ENCODE measurements at places on chromosomes 6 and 20. TPM values are rescaled to one million over a fixed set of nuclear protein-coding genes. Genes with fewer than 3 reads are reported as not detected.
A peak's percentile ranks its signal among the peaks of the same experiment; 100 is the strongest.

DNA sequence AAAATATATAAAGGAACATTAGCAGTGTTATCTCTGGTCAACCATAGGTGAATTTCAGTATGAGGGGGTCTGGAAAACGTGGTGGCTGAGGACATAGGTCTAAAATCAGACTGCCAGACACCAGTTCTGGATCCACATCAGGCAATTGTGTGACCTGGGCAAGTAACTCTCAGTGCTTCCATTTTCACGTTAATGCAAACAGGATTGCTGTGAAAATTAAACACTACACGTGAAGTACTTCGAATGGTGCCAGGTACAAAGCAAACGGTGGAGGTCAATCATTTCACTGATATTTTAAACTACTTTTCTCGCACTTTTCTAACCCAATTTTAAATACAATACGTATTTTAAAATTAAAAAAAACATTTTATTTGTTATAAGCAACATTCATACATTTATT lies 315.7 kb downstream of the TRDN start:
- H3K4me3 ChIP-seq, result no peak overlapping the region
- H3K36me3 ChIP-seq, result no peaks in the 10 kb centered on the region
- DNase-seq, result no peak
- no peaks in the 10 kb centered on the region for H3K4me1 ChIP-seq
- no peaks in the 10 kb centered on the region for H3K27me3 ChIP-seq
- no peak overlapping the region for H3K27ac ChIP-seq

Gene GNAS-AS1
- total RNA-seq, result 0.76 TPM

Gene HCK
- total RNA-seq, result 25.2 TPM

GRCh38 chr6:144449911-144450597 lies 164.9 kb downstream of the UTRN start:
- no peak for DNase-seq
- no peaks in the 10 kb centered on the region for H3K27me3 ChIP-seq
- no peaks in the 10 kb centered on the region for H3K4me1 ChIP-seq
- no peak overlapping the region for H3K27ac ChIP-seq
- peaks cover 40% of the 10 kb centered on the region for H3K36me3 ChIP-seq

DNA sequence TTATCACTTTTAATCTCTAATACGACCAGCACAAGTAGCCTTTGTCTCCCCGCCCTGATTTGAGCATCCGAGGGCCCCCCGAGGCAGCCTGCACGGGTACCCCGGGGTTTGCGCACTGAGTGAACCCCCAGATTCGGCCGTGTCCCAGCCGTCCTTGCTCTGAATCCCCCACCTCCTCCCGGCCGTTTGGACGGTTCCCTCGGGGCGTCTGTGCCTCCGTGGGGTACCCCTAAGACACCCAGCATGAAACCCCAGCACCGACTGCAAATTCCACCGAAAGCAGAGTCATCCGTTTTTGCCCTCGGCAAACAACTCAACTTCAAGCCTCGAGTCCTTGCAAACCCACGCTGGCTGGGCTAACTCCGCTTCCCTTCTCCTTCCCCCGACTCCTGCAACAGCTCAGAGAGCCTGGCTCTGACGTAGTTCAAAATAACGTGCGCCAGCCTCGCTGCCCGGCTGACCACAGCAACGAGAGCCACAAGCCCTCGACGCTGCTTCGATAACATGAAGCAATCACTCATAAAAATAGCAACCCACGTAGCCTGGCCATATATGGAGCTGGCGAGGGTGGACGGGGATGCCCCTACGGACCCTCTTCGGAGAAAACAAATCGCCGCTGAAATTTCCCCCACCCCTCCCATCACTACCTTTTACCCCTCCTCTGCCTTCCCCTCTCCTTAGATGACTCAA lies 764 bp upstream of the SNAP25 start:
- no peaks in the 10 kb centered on the region for H3K36me3 ChIP-seq
- no peak overlapping the region for H3K4me3 ChIP-seq
- H3K27ac ChIP-seq, result no peak overlapping the region
- H3K4me1 ChIP-seq, result no peaks in the 10 kb centered on the region
- DNase-seq, result no peak
- H3K27me3 ChIP-seq, result peaks cover 22% of the 10 kb centered on the region

DNA sequence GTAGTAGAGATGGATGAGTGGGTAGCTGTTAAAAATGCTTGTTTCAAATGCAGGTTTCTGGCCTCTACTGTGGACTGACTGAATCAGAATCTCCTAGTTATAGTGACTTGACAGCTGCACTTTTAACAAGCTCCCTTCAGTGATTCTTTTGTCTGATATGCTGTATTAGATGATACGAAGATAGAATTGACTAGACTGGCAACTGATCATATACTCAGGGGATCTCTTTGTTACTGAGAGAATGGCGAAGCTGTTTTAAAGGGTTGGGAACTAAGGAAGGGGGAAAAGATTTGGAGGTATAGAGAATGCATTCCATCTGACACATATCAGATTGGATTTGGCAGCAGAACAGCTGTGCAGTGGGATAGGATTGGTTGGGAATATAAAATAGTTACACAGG lies 7.0 kb downstream of the ENPP4 start:
- no peaks in the 10 kb centered on the region for H3K36me3 ChIP-seq
- no peak for DNase-seq
- no peak overlapping the region for H3K4me3 ChIP-seq
- H3K27me3 ChIP-seq, result no peaks in the 10 kb centered on the region

GRCh38 chr20:53806683-53807401 lies 213.2 kb upstream of the ZNF217 start:
- no peak overlapping the region for H3K27ac ChIP-seq
- no peaks in the 10 kb centered on the region for H3K4me1 ChIP-seq
- H3K4me3 ChIP-seq, result no peak overlapping the region
- no peaks in the 10 kb centered on the region for H3K36me3 ChIP-seq
- no peak for DNase-seq
- H3K27me3 ChIP-seq, result no peaks in the 10 kb centered on the region

Gene ZC2HC1B
- total RNA-seq, result not detected

DNA sequence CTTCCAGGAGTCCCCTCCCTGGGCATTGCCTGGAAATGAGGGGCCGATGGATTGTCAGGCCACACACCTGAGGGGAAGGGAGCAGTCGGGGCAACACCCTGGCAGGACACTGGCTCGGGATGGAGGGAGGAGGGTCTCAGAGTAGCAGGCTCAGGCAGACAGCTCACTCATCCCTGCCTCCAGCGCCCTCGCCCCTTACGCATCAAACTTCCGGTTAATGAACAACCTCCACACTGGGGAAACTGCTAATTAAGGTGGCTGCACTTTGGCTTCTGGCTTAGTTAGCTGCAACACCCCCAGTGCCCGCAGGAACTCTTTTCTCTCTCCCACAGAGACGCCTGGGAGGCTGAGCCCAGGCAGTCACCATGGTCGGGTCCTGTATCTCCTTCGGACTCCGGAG lies 13.4 kb upstream of the CHRNA4 start:
- no peak overlapping the region for H3K4me3 ChIP-seq
- DNase-seq, result no peak
- H3K27ac ChIP-seq, result no peak overlapping the region
- no peaks in the 10 kb centered on the region for H3K4me1 ChIP-seq
- no peaks in the 10 kb centered on the region for H3K36me3 ChIP-seq

DNA sequence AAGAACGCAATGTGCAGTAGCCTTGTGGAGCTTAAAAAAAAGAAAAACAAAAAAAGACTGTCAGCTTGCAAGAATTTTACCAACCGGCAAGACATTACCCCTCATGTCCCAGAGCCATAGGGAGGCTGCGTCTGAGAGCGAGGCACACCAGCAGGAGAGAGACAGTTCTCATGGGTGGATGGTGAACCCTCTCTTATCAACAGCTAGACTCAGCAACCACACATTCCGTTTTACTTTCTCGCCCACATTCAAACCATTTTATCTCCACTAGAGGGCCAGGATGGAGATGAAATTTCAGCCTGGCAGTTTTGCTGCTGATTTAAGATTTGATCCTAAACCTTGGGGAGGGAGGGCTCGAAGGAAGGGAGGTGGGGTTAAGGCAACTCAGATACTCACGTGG lies 247.0 kb downstream of the ATXN1 start:
- peak; percentile 57 for DNase-seq
- H3K36me3 ChIP-seq, result no peaks in the 10 kb centered on the region
- H3K27ac ChIP-seq, result no peak overlapping the region
- no peak overlapping the region for H3K4me3 ChIP-seq

- H3K36me3 ChIP-seq, result no peaks in the 10 kb centered on the region
- no peak overlapping the region for H3K27ac ChIP-seq
- DNase-seq, result no peak
- no peak overlapping the region for H3K4me3 ChIP-seq
- no peaks in the 10 kb centered on the region for H3K27me3 ChIP-seq
Measured at GRCh38 chr6:73377225-73377624, 7.5 kb upstream of the OOEP start.

Gene C20orf144
- 0.09 TPM for total RNA-seq

- H3K4me1 ChIP-seq, result no peaks in the 10 kb centered on the region
- no peak for DNase-seq
- H3K27ac ChIP-seq, result no peak overlapping the region
- H3K4me3 ChIP-seq, result no peak overlapping the region
- no peaks in the 10 kb centered on the region for H3K27me3 ChIP-seq
- H3K36me3 ChIP-seq, result no peaks in the 10 kb centered on the region
Measured at GRCh38 chr20:26295006-26295405, 598.4 kb upstream of the ZNF337 start.

- no peak overlapping the region for H3K27ac ChIP-seq
- no peaks in the 10 kb centered on the region for H3K27me3 ChIP-seq
- DNase-seq, result no peak
- H3K4me3 ChIP-seq, result no peak overlapping the region
- H3K36me3 ChIP-seq, result no peaks in the 10 kb centered on the region
Measured at GRCh38 chr6:4606821-4607704, 169.1 kb upstream of the CDYL start.

Gene BCAS1
- total RNA-seq, result 0.38 TPM

DNA sequence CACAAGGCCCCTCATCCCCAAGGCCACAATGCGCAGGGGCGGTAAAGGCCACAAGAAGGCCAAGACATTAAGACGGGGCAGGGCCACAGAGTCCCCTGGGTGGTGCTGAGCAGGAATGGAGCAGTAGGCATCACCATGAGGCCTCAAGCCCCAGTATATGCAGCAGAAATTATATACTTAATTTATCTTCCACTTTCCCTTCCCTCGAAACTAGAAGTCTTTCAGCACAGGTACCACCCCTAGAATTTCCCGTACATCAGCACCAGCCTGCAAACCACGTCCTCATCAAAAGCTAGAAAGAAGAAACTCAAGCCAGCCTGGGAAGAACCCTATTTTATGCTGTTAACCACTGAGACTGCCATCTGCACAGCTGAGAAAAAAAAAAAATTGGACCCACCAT lies 89.4 kb downstream of the PLG start:
- H3K27me3 ChIP-seq, result no peaks in the 10 kb centered on the region
- no peak for DNase-seq
- H3K27ac ChIP-seq, result no peak overlapping the region
- no peak overlapping the region for H3K4me3 ChIP-seq

DNA sequence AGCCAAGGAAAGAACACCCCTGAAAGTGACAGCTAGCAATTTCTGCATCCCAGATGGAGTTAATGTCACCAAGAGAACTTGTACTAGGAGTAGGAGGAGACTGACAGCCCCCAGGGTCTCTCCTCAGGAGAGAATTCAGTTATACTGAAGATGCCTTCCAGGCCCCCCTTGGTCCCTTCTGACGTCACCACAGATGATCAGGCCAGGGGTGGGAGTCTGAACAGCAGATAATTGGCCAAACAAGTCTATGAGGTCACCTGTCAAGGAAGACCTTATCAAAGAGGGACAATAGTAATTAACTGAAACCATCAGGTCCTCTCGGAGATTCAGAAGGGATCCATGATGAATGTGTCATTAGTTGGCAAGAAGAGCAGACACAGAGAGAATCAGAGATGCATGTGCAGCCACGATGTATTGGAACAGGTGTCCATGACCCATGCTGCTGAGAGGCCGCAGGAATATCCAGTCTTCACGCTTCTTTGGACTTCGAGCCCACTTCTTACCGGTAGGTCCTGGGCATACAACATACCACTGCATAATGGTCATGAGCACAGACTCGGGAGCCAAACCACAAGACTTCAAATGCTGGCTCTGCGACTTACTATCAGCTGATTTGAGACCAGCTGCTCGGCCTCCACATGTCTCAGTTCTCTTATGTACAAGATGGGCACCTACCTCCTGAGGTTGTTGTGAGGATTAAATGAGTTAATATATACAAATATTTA lies 10.2 kb downstream of the TRIM10 start:
- H3K4me1 ChIP-seq, result no peaks in the 10 kb centered on the region
- H3K4me3 ChIP-seq, result no peak overlapping the region
- H3K27ac ChIP-seq, result no peak overlapping the region

DNA sequence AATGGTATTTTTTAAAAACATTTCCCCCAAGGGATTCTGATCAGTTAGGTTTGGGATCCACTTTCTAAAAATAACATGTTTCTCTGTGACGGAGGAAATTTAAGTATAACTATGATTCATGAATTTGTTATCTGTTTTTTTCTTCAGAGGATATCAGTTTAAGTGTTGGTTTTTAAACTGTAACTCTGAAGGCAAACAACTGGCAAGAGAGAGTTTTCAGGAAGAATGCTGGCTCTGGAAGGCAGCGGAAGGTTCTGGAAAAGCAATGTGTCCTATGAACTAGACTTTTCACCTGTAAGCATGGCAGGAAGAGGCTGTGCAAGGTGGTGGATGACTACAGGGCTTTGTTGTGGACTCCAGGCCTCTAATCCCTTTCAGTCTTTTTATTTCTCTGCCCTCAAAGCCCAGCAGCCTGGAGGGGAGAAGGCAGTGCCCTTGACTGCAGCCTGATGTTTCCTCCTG lies 153.1 kb downstream of the GMPR start:
- no peaks in the 10 kb centered on the region for H3K4me1 ChIP-seq
- no peak overlapping the region for H3K27ac ChIP-seq
- H3K36me3 ChIP-seq, result no peaks in the 10 kb centered on the region
- no peaks in the 10 kb centered on the region for H3K27me3 ChIP-seq
- no peak for DNase-seq
- H3K4me3 ChIP-seq, result no peak overlapping the region

- H3K4me3 ChIP-seq, result no peak overlapping the region
- H3K4me1 ChIP-seq, result no peaks in the 10 kb centered on the region
- peaks cover 3% of the 10 kb centered on the region for H3K27me3 ChIP-seq
Measured at GRCh38 chr6:3310703-3311102, 52.0 kb downstream of the PSMG4 start.

GRCh38 chr6:26377719-26378118 lies 5.2 kb upstream of the BTN2A2 start:
- H3K27ac ChIP-seq, result no peak overlapping the region
- no peaks in the 10 kb centered on the region for H3K27me3 ChIP-seq
- H3K4me1 ChIP-seq, result no peaks in the 10 kb centered on the region
- no peak overlapping the region for H3K4me3 ChIP-seq
- peaks cover 34% of the 10 kb centered on the region for H3K36me3 ChIP-seq

DNA sequence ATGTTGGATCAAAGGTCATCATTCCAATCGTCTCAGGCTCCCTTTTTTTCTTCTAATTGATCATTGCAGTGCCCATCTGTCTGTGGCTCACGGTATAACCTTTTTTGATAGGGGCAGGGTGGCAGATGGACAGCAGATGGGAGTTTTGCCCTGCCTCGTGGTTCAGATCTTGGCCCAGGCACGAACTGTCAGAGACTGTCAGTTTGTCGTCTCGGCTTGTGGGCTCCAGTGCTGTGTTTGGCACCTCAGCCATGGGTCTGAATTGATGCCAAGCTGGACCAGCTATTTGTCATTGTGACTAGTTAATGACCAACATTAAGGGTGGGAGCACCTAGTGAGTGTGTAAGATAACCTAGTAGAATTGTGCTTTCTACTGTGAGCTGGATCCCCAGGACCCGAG lies 197.6 kb downstream of the PRL start:
- H3K27me3 ChIP-seq, result no peaks in the 10 kb centered on the region
- H3K36me3 ChIP-seq, result peaks cover 17% of the 10 kb centered on the region
- no peak for DNase-seq

All from thymus (tissue), 14 donors.